Amniotic epithelial cell (primary cell): ENCODE measurements at places on chromosomes 11 and 22.

DNA sequence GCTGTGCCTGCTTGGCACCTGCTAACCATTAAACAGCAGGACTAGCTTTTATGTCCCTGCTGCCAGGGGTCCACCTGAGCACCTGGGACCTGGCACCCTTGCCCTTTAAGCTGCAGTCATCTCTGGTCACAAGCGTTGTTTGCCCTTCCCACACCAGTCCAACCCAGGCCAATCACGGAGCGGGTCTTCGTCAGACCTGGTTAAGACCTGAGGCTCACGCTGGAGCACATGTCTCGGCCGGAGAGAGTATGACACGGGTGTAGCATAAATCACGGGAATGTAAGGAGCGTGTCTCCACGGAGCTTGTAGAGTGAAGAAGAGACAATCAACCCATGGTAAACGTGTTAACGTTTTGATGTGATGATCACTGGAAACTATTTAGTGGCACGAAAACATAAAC, 847.3 kb downstream of the BRD1 start:
- DNase-seq = no peak

GRCh38 chr11:114057147-114057546, 2.4 kb upstream of the ZBTB16 start:
- no peak for DNase-seq

DNA sequence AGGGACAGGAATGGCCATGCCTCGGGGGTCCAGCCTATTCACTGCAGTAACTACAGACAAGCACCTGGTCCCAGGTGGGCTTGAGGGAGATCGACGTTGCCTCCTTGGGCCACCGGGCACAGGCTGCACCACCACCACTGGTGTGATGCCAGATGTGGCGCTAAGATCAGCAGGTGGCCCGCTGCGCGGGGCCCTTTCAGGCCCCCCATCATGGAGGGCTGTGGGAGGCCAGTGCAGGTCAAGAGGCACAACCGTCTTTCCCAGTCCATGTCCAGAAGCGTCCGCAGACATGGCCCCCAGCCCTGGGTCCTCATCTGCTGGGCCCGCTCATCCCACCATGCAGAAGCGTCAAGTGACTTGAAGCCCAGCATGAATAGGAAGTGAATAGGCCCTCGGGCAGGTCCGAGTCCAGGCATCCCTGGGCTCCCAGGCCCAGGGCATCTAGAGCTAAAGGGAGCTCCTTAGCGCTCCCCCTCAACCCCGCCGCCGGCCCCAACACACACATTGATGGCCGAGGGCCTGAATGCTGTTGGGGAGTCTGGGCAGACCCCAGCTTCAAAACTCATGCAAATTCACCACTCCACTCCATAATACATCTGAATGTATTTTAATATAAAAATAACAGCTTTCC, 18.3 kb downstream of the FADS3 start:
- no peak for DNase-seq

- DNase-seq = peak; percentile 65
Measured at GRCh38 chr11:106828976-106829375, 189.3 kb downstream of the GUCY1A2 start.

DNA sequence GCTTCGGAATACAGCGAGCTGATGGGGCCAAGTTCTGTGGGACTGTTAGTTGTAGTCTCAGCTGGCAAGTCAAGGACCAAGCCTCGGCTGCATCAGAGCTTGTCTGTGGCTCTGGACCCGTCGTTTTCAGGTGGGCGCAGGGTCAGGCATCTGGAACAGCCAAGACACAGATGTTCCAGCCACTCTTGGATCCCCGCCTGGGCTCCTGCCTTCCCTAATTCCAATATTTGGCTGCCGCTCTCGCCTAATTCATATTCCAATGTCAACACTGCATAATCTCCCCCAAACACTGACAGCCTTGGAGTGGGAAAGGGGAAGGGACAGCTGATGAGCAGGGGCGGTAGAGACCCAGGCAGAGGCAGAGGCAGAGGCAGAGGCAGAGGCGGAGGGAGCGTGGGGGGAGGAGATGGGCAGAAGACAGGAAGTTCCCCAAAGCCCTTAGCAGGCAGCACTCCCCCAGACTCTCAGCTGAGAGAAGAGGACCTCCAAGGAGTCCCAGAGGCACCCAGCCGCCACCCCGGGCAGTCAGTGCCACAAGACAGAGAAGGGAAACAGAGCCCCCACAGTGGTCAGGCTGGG, 49.6 kb upstream of the SLC35C1 start:
- DNase-seq = no peak

- peak; percentile 95 for DNase-seq
Measured at GRCh38 chr11:72141066-72141465, 5.5 kb downstream of the FOLR3 start.

- DNase-seq = no peak
Measured at GRCh38 chr22:50199251-50199721, 1.5 kb upstream of the SELENOO start.

DNA sequence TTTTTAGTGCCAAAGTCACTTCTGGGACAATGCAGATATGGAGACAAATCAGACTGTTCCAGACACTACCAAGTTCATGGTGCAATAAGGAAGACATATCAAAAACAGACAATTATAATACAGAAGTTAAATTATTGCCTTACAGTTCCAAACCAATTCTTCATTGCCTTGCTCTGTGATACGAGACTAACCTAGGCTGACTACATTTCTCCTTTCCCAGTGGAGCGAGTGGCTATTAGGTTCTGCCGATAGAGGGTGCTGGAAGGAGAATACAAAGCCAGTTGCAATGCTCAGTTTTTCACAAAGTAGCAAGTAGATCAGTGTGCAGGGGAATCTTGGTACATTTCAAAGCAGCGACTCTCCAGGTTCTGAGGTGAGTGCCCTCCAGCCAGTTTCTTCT, 67.8 kb downstream of the FAM168A start:
- peak; percentile 21 for DNase-seq

DNA sequence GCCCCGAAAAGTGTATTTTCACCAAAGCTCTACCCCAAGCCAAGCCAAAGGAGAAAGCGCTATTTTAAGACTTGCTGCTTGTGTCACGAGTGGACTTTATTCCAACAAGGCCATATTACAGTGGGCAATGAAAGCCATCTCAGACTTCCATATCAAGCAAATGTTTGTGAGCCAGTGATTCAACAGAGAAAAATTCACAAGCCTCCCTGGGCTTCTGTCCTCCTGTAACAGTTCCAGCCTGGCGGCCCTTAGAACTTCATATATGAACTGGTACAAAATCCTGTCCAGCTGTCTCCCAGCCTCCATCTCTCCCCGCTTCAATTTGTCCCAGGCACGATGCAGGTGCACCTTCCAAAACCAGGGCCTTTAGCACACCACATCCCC, 11.2 kb downstream of the LARGE1 start:
- DNase-seq = no peak

DNA sequence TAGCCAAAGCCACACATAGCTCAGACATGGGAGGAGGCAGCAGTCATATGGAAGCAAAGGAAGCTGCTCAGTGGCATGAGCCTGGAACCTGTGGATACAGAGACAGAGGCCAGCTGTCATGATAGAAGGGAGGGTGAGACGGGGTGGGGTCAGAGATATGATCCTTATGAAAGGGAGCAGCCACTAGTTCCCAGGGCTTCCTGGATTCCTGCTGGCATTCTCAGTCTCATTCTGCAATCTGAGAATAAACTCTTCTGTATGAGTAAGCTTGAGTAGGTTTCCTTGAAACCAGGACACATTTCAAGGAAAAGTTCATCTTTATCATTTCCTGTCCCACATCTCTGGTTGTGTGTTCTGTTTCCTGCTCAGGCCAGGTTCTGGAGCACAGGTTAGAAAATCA, 220.2 kb upstream of the SNX19 start:
- no peak for DNase-seq

- no peak for DNase-seq
Measured at GRCh38 chr11:63375434-63375833, 5.8 kb downstream of the SLC22A9 start.

GRCh38 chr11:119752345-119752871, 23.4 kb upstream of the NECTIN1 start:
- DNase-seq = no peak

- DNase-seq = no peak
Measured at GRCh38 chr22:33299245-33299956, 241.2 kb upstream of the SYN3 start.

GRCh38 chr11:44695169-44695833, 31.5 kb upstream of the TSPAN18 start:
- DNase-seq = no peak

DNA sequence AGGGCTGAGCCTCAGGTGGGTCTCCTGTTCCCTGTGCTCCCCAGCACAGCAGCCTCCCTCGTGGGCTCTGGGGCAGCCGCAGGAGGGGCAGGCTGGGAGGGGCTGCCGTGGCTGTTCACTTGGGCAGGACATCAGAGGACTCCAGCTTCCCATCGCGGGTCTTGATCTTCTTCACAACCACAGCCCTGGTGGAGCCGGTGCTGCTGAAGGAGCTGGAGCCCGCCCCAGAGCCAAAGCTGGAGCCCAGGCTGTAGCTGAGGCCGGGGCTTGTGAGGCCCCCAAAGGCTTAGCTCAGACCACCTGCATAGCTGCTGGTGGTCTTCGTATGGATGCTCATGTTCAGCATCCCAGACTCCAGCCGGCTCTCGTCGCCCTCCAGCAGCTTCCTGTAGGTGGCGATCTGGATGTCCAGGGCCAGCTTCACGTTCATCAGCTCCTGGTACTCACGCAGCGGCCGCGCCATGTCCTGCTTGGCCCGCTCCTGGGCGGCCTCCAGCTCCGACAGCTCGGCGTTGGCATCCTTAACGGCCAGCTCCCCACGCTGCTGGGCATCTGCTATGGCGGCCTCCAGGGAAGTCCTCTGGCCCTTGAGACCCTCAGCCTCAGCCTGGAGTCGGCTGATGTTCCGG, 126.1 kb downstream of the NECTIN1 start:
- no peak for DNase-seq

DNA sequence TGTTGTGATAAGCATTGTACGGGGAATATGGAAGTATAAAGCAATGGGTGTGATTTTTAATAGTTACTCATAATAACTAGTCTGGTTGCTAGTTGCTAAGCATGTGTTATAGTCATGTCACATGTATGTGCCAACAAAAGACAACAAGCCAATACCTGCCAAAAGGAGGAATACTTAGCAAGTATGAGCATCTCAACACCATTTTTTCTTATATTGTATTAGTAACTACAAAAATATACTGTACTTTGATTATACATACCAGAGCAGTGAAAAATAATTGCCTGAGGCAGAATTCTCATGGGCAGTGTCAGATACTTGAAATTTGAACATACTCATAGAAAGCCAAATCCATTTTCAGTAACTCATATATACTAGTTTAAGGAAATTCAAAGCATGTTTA, 62.4 kb upstream of the ALKBH3 start:
- DNase-seq = no peak

DNA sequence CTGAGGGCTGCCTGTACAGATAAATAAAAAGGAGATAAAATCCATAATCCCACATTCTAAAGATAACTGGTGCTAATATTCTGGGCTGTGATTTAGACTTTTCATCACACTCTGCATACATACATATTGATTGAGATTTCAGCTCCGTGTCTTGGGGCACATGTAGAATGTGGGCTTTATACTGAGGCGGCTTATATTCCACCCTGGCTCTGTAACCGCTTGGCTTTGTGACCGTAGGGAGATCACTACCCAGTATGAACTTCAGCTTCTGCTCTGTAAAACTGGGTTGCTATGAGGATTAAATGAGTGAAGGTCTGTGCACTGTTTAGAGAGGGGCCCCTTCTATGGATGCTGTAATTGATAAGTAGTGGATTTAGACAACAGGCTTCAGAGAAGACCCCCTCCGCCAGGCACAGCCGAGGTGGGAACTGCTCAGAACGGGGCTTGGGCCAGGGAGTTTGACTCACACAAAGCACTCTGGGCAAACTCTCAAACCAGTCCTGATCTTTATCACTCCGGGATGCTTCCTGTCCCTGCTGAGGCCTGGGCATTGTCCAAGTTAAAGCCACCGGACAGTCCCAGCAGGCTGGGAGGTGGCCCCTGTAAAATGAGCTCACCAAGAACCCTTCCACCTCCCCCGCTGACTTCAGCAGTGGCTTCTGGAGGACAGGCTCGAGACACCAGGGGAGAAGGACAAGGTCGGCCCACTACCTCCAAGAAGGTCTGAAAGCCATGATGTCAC, 17.2 kb downstream of the KIAA1671 start:
- DNase-seq = peak; percentile 44

DNA sequence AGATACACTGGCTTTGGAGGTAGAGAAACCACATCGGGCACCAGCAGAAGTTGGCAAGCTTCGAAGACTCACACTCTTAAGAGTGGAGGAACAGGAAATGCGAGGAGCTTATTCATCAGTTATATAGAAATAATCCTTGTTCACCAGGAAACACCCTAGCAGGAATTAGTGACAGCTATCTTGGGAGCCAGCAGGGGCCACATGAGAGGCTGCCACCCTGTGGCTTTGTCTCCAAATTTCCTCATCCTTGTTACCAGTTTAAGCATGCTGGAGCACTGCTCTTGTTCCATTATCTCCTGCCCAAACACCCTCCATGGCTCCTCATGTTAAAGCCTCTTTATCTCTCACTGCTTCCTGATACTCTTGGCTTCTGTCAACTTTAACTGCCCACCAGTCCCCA, 131.0 kb downstream of the PLEKHA7 start:
- no peak for DNase-seq

GRCh38 chr11:121780971-121781370, 328.2 kb upstream of the SORL1-AS1 start:
- no peak for DNase-seq

- DNase-seq = no peak
Measured at GRCh38 chr11:69307421-69307820, 13.5 kb downstream of the MYEOV start.

GRCh38 chr11:119373921-119374631, 7.4 kb downstream of the USP2 start:
- peak; percentile 76 for DNase-seq

GRCh38 chr11:113778111-113778910, 1.3 kb upstream of the CLDN25 start:
- peak; percentile 3 for DNase-seq

- DNase-seq = no peak
Measured at GRCh38 chr11:108338750-108339149, 115.9 kb downstream of the ATM start.

DNA sequence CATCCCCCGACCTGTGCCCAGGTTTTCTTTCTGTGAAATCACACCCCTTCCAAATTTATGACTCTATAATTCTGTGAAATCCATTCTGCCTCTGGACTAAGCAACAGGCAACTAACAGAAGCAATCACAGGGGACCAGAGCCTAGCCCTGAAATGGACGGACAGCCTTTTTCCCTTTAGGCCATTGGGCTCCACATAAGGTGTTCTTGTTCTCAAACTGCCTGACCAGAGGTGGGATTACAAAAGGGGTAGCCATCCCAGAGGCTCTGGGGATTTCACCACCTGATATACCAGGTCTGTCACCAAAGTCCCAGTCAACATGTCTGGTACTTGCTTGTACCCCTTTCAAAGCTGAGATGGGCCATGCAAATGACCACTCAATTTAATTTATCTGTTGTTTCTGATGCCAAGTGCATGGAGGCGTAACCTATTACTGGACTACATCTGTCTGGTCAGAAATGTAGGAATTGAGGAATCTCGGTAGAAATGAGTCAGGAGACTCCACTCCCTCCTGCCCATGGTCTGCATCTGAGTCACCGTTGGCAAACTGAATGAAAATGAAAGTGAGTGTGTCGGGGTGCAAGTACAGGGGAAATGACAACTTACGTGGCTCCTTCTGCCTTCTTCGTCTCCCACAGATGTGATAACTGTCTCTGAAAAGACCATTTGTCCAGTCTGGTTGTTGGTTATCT, 10.2 kb downstream of the DKK3 start:
- peak; percentile 92 for DNase-seq
